ENCODE measurements at places on chromosomes 3 and 15. TPM values are rescaled to one million over a fixed set of nuclear protein-coding genes. Genes with fewer than 3 reads are reported as not detected.

DNA sequence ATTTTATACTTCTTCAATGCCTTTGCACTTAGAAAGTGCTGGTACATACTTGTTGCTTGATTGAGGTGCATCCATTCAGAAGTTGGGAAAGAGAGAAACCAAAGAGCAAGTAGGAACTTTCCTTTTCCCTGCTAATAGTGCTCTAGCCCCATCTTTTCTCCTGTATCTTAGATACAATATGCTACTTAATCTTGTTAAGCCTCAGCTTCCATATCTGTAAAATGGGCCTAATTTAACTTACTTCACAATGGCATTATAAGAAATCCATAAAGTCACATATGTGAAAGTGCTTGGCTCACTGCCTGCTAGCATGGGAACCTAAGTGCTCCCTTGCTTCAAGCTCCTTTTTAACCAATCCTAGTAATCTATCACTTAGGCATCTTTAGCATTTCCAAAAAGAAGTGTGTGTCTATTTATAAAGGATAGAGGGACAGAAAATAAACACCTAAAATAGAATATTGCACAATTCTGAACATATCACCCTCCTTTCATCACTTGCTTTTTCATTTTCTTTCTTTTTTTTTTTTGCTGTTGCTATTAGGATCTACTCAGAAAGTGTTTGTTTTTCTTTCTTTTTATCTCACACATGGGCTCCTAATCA, 28.1 kb downstream of the KCNAB1 start:
- H3K27me3 ChIP-seq = no peaks in the 10 kb centered on the region
- no peak for DNase-seq
- H3K27ac ChIP-seq = peak overlapping the region; percentile 77
- H3K4me1 ChIP-seq = peaks cover 11% of the 10 kb centered on the region
- H3K4me3 ChIP-seq = peak overlapping the region; percentile 43
- no peaks in the 10 kb centered on the region for H3K36me3 ChIP-seq

- H3K36me3 ChIP-seq = no peaks in the 10 kb centered on the region
- peaks cover 21% of the 10 kb centered on the region for H3K4me1 ChIP-seq
- peak overlapping the region; percentile 85 for H3K4me3 ChIP-seq
- H3K27ac ChIP-seq = peak overlapping the region; percentile 98
- DNase-seq = no peak
Measured at GRCh38 chr15:73633991-73634495, 854 bp upstream of the NPTN start.

DNA sequence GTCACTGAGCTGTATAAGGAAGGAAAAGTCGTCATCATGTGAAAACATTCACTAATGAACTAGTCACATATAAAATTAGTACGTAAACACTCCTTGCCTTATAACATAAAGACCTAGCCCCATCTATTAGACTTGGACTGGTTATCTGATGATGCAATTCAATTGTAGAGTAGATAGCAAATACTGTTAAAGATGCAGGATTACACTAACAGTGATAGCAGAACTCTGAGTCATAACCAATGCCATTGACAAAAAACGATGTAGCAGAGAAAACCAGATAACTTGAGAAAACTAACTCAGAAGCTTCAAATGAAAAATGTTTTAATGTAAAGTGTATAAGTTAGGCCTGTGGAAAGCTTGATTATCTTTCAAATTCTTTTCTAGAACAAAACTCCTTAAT, 132.2 kb downstream of the WDR72 start:
- H3K27me3 ChIP-seq = no peaks in the 10 kb centered on the region

GRCh38 chr3:195873281-195873887, 35.0 kb downstream of the TNK2 start:
- no peaks in the 10 kb centered on the region for H3K4me1 ChIP-seq
- no peaks in the 10 kb centered on the region for H3K27me3 ChIP-seq
- H3K4me3 ChIP-seq = no peak overlapping the region
- no peak overlapping the region for H3K27ac ChIP-seq

GRCh38 chr3:37096975-37097374, 77.4 kb downstream of the LRRFIP2 start:
- peaks cover 33% of the 10 kb centered on the region for H3K36me3 ChIP-seq
- H3K4me1 ChIP-seq = no peaks in the 10 kb centered on the region
- H3K4me3 ChIP-seq = no peak overlapping the region
- no peaks in the 10 kb centered on the region for H3K27me3 ChIP-seq
- DNase-seq = no peak
- peak overlapping the region; percentile 7 for H3K27ac ChIP-seq

- no peak overlapping the region for H3K27ac ChIP-seq
- H3K4me3 ChIP-seq = no peak overlapping the region
- DNase-seq = no peak
- H3K36me3 ChIP-seq = no peaks in the 10 kb centered on the region
- H3K4me1 ChIP-seq = no peaks in the 10 kb centered on the region
- H3K27me3 ChIP-seq = no peaks in the 10 kb centered on the region
Measured at GRCh38 chr3:171503817-171504216, 43.6 kb upstream of the TNIK start.

DNA sequence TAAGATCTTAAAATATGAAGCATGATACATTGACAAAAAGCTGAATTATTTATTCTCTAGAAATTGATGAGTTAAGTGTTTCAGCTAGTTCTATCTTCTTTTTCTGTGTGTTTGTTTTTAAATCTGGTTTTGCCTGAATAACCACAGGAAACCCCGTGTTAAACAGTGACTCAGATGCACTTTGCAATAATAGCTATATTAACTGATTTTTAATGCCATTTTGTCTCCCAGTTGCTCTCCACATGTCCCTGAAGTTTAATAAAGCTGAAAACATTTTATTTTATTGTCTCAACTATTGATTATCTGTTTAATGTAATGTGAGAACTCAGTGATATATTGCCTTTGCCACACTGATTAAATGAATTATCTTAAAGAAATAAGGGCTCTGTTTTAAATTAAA, 42.8 kb upstream of the ROBO1 start:
- H3K27me3 ChIP-seq = no peaks in the 10 kb centered on the region
- H3K36me3 ChIP-seq = no peaks in the 10 kb centered on the region
- H3K4me3 ChIP-seq = no peak overlapping the region
- no peaks in the 10 kb centered on the region for H3K4me1 ChIP-seq
- DNase-seq = no peak

DNA sequence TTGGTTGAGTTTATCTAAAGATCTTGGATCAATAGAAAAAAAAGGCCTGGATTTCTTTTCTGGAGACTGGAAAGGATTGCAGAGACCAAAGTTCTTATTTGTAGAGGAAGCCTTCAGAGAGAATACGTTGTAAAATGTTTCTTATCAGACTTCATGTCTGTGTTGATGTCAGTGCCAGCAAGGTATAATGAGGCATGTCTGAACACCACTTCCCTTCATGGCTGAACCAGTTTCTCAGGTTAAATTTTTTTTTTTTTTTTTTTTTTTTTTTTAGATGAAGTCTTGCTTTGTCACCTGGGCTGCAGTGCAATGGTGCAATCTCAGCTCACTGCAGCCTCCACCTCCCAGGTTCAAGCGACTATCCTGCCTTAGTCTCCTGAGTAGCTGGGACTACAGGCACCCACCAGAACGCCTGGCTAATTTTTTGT, 17.8 kb upstream of the ZNF774 start:
- no peaks in the 10 kb centered on the region for H3K27me3 ChIP-seq
- no peak for DNase-seq
- no peaks in the 10 kb centered on the region for H3K36me3 ChIP-seq

- no peaks in the 10 kb centered on the region for H3K27me3 ChIP-seq
- H3K27ac ChIP-seq = no peak overlapping the region
- peak; percentile 42 for DNase-seq
- peaks cover 18% of the 10 kb centered on the region for H3K4me1 ChIP-seq
- H3K36me3 ChIP-seq = no peaks in the 10 kb centered on the region
Measured at GRCh38 chr3:127452321-127452821, 138.2 kb downstream of the TPRA1 start.

DNA sequence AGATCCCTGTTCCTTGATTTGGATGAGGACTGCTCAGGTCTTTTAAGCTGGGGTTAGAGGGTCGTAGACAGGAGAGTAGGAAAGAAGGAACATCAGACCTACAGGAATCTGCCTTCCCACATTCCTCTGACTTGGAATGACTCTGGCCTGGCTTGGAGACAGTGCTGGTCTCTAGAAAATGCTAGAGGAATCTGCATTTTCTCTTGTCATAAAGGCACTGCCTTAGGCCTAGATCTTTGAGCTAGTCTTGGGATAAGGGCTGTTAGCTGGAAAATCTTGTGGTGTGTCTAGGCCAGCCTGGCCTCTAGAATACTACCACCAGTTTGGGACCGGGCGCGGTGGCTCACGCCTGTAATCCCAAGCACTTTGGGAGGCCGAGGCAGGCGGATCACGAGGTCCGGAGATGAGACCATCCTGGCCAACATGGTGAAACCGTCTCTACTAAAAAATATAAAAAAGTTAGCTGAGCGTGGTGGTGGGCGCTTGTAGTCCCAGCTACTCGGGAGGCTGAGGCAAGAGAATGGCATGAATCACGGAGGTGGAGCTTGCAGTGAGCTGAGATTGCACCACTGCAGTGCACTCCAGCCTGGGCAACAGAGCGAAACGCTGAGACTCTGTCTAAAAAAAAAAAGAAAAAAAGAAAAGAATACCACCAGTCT, 17.3 kb upstream of the BSN start:
- no peak for DNase-seq
- peaks cover 14% of the 10 kb centered on the region for H3K36me3 ChIP-seq
- no peaks in the 10 kb centered on the region for H3K4me1 ChIP-seq
- no peak overlapping the region for H3K4me3 ChIP-seq
- no peaks in the 10 kb centered on the region for H3K27me3 ChIP-seq
- no peak overlapping the region for H3K27ac ChIP-seq

- peak; percentile 60 for DNase-seq
- no peaks in the 10 kb centered on the region for H3K4me1 ChIP-seq
- no peak overlapping the region for H3K4me3 ChIP-seq
- peaks cover 11% of the 10 kb centered on the region for H3K27me3 ChIP-seq
Measured at GRCh38 chr3:126542340-126543241, 16.1 kb downstream of the C3orf22 start.

DNA sequence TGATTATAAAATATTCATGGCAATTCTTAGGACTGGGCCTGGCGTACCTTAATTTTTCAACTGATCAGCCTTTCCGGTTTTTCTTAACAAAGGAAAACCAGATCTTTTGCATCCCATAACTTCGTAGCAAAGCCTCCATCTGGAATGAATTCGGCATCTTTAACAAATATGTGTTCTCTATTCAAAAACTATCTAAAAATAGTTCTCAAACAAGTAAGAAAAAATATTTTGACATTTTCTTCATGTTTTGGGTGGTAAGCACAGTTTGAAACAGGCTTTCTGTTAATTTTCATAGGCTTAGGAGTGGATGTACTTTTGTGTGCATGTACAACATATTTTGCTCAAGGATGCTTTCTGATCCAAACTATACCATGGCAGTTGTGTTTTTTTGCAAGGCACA, 55.1 kb downstream of the RBMS3 start:
- H3K27ac ChIP-seq = peak overlapping the region; percentile 88
- no peaks in the 10 kb centered on the region for H3K4me1 ChIP-seq
- DNase-seq = no peak
- peak overlapping the region; percentile 35 for H3K4me3 ChIP-seq
- H3K36me3 ChIP-seq = no peaks in the 10 kb centered on the region

DNA sequence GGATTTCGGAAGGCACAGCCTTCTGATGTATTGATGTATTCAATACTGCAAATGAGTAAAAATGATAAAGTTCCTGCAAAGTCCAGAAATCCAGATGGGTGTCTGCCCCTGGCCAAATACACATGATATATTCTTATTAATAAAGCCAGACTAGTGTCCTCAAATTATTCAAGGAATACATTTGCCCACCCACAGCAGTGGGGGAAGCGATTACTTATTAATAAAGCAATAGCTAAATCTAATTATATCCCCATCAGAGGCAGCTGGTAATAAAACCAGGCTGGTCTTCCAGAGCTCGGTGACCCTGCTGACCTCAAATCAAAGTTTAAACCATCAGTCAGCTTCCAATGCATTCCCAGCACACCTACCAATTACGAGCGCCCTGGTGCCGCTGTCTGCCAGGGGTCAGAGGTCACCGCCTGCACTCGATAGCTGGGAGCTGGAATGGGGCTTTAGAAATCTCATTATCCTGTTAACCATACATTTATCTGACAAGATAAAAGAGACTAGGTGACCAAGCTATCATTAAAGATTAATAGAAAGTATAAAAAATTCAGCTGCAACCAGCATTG, 330.3 kb downstream of the UACA start:
- no peak overlapping the region for H3K4me3 ChIP-seq
- no peak for DNase-seq
- H3K36me3 ChIP-seq = no peaks in the 10 kb centered on the region

DNA sequence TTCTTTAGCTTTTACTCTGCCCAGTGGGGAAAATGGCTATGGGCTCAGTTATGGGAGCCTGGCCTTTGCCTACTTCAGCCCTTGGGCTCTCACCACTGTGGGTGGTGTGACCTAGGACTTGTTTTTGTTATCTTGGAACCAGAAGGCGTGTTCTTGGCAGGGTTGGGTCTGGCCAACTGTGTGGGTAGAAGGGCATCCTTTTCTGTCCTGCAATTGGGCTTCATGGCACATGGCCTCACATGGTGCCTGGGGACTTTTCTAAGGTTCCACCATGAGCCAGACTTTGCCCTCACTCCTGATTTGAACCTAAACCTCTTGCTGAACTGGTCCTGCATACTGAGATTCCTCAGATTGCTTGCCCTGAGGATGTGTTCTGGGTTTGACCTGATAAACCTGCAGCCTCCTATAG, 1.7 kb downstream of the GLYCTK start:
- no peaks in the 10 kb centered on the region for H3K27me3 ChIP-seq
- H3K36me3 ChIP-seq = peaks cover 22% of the 10 kb centered on the region
- peaks cover 13% of the 10 kb centered on the region for H3K4me1 ChIP-seq
- DNase-seq = no peak

DNA sequence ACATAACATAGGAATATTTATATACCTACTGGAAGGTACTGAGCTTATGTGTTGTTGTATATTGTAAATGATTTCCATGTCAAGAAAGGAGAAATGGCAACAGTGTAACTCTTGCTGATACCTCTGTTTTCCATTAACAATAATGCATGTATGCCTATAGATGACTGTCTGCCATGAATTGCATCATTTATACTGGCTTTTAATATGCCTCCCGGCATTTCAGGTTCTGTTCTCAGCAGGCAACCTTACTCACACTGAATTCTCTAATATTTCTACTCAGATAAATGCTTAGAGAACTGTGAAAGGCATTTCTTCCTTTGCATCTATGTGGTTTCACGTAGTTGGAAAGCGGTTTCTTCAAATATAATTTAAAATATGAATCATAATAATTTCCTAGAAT, 41.8 kb downstream of the LEKR1 start:
- H3K27me3 ChIP-seq = no peaks in the 10 kb centered on the region
- no peaks in the 10 kb centered on the region for H3K4me1 ChIP-seq
- DNase-seq = no peak
- H3K27ac ChIP-seq = no peak overlapping the region
- no peak overlapping the region for H3K4me3 ChIP-seq
- H3K36me3 ChIP-seq = no peaks in the 10 kb centered on the region

- no peaks in the 10 kb centered on the region for H3K36me3 ChIP-seq
- peaks cover 28% of the 10 kb centered on the region for H3K4me1 ChIP-seq
- DNase-seq = no peak
Measured at GRCh38 chr3:128492671-128493569, at the start of gene GATA2. TSS of gene GATA2 (minus strand) at chr3:128493201. CDS start at chr3:128487031, 6,170 bp downstream.

The WDR82 gene
- total RNA-seq = 42.0 TPM

The MCF2L2 gene
- total RNA-seq = not detected

The OXSM gene
- not detected for total RNA-seq

The CCR3 gene
- not detected for total RNA-seq

The VIPR1 gene
- 3.5 TPM for total RNA-seq

The CLN6 gene
- total RNA-seq = 6.4 TPM

Data from ascending aorta (tissue), 2 donors.